Stimulated activated CD8-positive, alpha-beta memory T cell treated with anti-CD3 and anti-CD28 coated beads, Interleukin-7, amount 100 ng/mL, for 4 hours (primary cell): ENCODE measurements at places on chromosomes 7 and 10.

GRCh38 chr10:89129911-89130310 lies 77.2 kb downstream of the CH25H start:
- no peak for DNase-seq

GRCh38 chr10:24643679-24644209 lies 79.9 kb downstream of the ARHGAP21 start:
- no peak for DNase-seq

- DNase-seq: no peak
Observed at GRCh38 chr10:13349463-13350274, 1.6 kb upstream of the SEPHS1 start.

- DNase-seq: peak; percentile 36
Observed at GRCh38 chr10:62815381-62816075, 638 bp downstream of the EGR2 start.

GRCh38 chr10:58743466-58744115 lies 230.9 kb downstream of the BICC1 start:
- no peak for DNase-seq

GRCh38 chr10:114523876-114524275 lies 119.6 kb upstream of the AFAP1L2 start:
- DNase-seq: no peak

GRCh38 chr7:41981046-41982040 lies 255.7 kb downstream of the GLI3 start:
- no peak for DNase-seq

DNA sequence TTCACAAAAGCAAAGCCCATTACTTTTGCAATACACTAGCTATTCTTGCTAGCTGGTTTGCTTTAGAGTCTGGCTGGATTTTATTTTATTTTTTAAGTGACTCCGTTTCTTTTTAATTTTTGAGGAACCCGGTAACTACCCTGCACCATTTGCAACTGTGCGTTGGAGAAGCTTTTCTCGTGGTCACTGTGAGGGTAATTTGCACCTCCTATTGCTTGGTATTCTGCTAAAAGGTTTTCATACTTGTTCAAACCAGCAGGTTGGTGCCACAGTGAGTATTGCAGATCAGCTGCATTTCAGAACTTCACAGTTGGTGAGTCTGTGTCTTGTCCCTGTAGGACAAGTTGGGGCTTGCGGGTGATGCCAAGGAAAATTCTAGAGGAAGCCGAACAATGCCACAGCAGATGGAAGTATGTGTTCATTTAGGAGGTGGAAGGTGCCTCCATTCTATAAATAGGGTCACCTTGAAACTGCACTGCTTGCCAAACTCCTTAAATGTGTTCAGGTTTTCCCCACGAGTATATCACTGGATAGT lies 3.9 kb upstream of the NMT2 start:
- DNase-seq: no peak

GRCh38 chr7:38283107-38283506 lies 9.7 kb upstream of the TARP start:
- no peak for DNase-seq

- DNase-seq: no peak
Observed at GRCh38 chr10:80172896-80173295, 32.4 kb downstream of the ANXA11 start.

- DNase-seq: no peak
Observed at GRCh38 chr10:91582153-91582554, 50.7 kb downstream of the PPP1R3C start.

DNA sequence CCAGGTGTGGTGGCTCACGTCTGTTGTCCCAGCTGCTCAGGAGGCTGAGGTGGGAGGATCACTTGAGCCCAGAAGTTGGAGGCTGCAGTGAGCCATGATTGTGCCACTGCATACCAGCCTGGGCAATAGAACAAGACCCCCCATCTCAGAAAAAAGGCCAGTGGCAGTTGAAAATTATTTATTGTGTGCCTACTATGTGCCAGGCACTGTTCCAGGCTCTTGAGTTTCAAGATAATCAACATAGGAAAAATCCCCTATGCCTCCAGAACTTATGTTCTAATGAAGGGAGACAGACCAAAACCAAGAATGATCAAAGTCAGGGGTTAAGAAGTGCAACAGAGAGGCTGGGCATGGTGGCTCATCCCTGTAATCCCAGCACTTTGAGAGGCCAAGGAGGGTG lies 42.4 kb upstream of the LMTK2 start:
- DNase-seq: no peak

GRCh38 chr10:97180363-97180755 lies 5.4 kb downstream of the SLIT1 start:
- DNase-seq: no peak

DNA sequence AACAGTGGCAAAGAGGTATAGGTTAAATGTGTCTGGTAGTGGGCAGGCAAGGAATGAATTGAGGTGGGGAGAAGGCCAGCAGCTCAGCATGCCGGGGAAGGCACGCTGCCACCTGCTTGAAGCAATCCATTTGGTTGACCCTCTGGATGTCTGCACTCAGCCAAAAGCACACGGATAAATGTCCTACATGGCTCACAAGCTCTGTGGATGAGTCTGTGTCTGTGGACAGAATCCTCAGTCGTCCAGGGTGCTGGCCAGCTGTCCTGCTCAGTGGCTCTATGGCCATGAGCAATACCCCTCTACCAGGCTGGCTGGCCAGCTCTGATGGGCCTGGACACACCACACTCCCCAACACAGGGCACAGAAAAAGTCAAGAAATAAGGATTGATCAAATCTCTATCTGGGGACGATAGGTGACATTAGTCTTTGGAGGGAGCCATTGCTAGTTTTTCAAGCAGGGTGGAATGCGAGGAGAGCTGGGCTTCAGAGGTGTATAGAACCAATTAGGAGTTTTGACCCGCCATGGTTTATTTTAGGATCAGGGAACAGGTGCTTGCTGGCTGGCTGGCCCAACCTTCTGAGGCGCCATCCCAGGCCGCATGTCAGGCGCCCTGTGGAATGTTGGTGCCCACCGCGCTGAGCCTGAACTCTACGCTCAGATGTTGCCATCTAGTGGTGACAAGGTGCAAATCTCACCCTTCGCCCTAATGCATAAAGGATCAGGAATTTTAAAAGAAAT lies 493.4 kb downstream of the TNS3 start:
- DNase-seq: no peak

- DNase-seq: no peak
Observed at GRCh38 chr10:48939790-48940325, at the start of gene LRRC18. Gene LRRC18 (minus strand): TSS chr10:48939840. CDS start chr10:48914155, 25,685 bp downstream.

GRCh38 chr7:155693826-155694225 lies 49.4 kb downstream of the RBM33 start:
- DNase-seq: no peak

DNA sequence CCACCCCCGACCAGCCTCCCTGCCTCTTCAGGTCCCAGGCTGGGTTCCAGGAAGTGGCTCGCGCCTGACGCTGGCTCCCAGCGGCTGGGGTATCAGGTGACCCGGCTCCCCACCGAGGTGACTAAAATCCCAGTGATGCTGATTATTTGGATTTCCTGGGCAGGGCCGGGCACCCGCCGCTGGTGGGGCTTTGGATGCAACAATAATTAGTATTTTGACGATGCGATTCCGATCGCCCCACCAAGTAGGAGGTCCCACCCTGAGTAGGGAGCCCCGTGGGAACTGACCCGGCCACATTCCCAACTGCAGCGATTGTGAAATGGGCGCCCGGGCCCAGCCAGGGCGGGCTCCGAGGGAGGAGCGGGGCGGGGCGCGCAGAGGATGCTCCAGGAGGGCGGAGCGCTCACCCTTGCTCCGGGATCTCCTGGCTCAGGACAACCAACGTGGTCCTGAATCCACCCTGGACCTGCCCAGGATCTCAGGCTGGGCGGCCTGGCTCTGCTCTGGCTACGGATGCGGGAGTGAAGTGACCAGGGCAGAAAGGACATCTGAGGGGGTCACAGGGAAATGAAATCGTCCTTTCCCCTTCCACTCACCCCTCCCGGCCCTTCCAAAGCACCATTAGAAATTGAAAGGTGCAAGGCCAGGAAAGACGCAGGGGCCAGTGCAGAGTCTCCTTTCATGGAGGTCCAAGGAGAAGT lies 32.6 kb downstream of the DUSP5 start:
- DNase-seq: no peak

DNA sequence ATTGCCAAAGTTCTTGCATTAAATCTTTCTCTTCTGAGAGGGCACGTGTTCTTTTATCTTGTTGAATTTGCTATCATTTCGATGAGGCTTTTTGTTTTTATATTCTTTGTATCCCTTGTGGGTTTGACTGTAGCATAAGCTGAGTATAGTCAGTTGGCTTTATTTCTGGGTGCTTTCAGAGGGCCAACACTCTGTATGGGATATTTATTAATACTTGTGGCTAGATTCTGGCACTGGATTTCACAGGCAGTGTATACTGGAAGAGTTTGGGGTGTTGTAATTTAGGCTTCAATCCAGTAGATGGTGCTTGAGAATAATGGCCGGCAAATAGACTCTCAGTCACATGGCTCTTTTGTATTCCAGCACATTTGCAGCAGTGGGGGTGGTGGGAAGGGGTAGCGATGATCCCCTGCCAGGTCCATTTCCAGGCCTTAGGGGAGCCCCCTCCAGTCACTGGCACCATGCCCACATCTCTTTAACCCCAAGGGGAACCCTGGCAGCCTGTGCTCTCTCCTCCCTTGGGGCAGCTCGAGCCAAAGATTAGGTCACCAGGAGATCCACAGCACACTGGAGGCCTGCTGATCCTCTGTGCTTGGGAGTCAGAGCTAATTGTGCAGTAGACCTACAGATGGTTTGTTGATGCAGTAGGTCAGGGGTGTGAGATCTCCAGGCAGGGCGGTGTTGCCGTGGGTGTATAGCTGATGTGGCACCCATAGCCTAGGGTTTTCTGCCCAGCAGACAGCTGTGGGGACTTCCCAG lies 81.8 kb downstream of the PTPN20 start:
- DNase-seq: no peak

GRCh38 chr7:64102656-64103400 lies 57.6 kb downstream of the ZNF727 start:
- no peak for DNase-seq

- no peak for DNase-seq
Observed at GRCh38 chr10:31601136-31601535, 282.1 kb downstream of the ZEB1 start.

- no peak for DNase-seq
Observed at GRCh38 chr10:99615426-99615825, 4.8 kb downstream of the SLC25A28 start.

- DNase-seq: no peak
Observed at GRCh38 chr7:96377399-96377798, 55.5 kb upstream of the SLC25A13 start.

DNA sequence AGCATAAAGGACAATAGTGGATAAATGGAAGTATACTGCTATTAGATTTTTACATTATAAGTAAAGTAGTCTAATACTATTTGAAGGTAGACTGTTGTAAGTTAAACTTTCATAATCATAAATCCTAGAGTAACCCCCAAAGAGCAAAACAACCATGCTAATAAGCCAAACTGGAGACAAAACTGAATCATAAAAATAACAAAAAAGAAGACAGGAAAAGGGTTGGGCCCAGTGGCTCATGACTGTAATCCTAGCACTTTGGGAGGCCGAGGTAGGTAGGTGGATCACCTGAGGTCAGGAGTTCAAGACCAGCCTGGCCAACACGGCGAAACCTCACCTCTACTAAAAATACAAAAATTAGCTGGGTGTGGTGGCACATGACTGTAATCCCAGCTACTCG lies 9.7 kb downstream of the CACUL1 start:
- no peak for DNase-seq

GRCh38 chr7:137501562-137501961 lies 158.0 kb upstream of the PTN start:
- no peak for DNase-seq

- DNase-seq: no peak
Observed at GRCh38 chr7:1400371-1400770, 58.9 kb downstream of the MICALL2 start.

GRCh38 chr10:42972946-42973345 lies 103.9 kb upstream of the RET start:
- DNase-seq: no peak

DNA sequence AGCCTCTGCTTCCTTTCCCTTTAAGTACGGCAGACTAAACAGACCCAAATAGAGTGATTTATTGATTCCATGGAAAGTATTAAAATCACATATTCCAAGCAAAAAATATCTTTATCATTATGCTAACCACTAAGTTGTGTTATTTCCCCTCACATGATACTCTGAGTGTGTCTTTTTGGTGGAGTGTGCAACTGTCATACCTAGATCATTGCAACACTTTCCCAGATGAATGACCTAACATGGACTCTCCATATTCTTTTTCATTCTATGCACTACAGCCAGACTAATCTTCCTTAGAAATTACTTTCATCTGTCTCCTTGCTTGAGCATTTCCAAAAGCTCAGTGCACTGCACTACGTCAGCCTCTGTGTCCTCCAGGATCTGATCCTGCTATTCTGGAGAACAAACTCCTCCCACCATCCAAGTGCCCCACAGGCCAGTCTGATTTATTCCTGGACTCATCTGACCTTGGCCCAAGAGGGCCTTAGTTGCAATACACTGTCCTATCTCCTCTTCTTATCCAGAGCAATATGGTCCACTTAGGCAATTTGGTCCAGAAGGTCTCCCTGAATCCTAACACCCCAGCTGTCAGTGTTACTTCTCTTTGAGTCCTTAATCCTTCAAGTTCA lies 263.3 kb upstream of the KLF6 start:
- DNase-seq: no peak

DNA sequence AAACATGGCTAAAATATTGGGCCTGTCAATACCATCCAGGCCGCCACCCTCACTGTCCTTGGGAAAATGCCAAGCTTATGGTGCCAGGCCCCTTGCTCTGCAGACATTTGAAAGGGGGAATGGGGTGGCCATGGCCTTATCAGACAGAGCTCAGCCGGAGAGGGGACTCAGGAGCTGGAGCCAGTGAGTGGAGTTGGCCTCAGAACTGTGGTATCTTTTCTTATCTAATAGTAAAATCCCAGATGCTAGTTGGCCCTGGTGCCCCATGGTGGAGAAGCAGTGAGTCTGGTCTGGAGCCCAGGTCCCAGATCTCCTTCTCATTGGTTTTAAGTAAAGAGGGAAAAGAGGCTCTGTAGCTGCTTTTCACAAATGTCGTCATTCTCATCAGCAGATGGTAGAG lies 49.6 kb upstream of the SORCS3 start:
- DNase-seq: no peak

DNA sequence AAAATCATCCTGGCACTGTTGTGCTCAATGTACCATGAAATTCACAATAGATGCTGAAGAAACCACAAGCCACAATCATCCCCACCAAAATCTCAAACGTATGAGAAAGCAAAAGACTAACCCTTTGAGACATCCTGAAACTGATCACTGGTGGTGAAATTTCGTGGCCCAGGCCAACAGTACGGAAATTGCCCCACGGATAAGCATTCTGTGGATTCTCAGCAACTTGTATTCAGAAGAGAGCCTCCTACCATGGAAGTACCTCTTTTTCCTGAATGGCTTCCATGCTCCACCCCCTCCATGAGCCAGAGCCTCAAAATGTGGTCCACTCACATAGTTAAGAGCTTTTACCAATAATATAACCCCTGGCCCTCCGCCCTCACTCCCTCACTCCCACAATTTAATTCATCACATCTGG lies 163.9 kb upstream of the AUTS2 start:
- no peak for DNase-seq

- DNase-seq: no peak
Observed at GRCh38 chr7:93055543-93056107, 62.2 kb downstream of the SAMD9 start.
